ENCODE measurements at places on chromosomes 7 and 10.

DNA sequence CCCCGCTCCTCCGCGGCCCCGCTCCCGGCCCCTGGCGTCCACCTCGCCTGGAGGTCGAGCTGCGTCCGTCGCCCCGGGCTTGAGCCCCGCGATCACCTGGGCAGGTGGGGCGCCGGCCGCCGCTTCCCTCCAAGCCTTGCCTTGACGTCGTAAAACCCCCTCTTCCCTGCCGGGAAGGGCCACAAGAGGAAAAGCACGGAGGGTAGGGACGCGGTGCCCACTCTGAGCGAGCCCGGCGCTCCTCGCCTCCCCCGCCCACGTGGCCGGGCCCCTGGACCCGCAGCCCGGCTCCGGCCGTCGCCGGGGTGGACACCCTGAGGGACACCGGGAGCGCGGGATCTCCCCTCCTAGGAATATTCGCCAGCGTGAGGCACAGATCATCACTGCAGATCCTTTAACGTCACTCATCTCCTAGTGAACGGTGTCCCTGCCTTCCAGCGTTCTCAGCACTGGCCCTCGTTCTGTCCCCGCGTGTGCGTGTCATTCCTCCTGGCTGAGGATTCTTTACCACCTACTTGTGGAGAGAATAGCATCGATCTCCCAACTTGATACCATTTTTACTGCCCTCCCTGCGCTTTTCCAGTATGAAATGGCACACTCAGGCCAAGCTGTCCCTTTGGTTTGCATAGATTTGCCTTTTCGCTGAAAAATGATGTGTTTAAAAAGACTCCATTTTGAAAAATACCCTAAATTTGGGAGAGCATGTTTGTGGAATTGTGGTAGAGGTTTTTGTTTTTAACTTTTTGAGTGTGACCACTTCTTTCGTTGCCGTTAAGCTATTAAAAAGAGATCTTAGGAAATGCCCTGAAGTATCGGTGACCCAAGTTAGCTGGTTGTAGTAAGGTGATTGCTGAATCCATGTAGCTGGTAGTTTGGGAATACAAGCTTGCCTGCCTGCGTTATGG is 649 bp downstream of the ACTR3B start:
- DNase-seq: no peak

- no peak for DNase-seq
Observed at GRCh38 chr7:151570366-151570915, 50.7 kb upstream of the RHEB start.

- DNase-seq: no peak
Observed at GRCh38 chr10:111873041-111873440, 310.5 kb downstream of the GPAM start.

GRCh38 chr10:30227481-30227880 is 121.6 kb downstream of the MTPAP start:
- no peak for DNase-seq

DNA sequence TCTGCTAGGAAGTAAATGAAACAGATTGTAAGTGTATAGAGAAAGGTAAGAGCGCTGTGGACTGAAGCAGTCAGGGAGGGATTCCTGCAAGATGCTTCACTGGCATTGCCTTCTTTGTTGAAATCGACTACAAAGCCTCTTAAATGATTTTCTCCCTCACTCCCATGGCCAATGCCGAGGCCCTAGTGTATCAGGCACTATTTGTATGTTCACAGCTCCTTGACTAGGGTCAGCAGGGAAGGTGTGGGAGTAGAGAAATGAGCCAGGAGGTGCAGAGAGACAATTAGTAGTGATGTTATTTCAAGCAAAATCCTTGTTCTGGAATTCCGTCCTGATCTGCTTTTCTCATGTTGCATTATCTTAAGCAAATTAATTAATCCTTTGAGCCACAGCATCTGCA is 22.9 kb upstream of the DUSP5 start:
- no peak for DNase-seq

DNA sequence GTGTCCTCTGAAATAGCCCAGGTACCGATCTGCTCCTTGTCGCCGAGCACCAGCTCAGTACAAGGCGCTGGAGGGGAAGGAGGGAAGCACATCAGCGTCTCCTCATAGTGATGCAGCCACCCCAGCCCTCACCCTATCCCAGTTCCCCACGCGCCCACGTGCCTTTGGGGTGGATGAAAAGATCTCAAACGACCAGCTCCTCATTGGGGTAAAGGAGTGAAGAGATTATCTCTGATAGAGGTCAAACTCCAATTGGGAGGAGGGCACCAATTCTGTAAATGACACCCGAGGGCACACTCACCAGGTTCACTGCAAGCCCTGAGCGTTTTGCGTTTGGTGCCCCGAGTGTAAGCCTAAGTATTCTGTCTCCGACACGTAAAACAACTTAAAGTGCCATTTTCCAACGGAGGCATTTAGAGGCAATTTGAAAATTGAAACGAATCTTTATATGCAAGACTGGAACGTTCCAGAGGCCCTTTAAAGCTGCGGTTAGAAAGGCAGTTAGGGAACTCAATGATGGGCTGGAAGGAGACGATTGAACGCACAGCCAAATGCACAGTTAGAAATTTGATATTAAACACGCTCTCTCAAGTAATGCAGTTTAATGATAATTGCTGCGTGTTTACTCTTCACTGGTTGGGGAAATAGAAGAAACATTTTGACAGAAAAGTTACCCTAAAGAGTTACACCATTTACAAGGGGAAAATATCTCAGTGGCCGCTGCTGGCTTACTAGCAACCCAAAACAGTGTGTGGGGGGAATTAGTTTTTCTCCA is 8.9 kb upstream of the EMX2 start:
- no peak for DNase-seq

DNA sequence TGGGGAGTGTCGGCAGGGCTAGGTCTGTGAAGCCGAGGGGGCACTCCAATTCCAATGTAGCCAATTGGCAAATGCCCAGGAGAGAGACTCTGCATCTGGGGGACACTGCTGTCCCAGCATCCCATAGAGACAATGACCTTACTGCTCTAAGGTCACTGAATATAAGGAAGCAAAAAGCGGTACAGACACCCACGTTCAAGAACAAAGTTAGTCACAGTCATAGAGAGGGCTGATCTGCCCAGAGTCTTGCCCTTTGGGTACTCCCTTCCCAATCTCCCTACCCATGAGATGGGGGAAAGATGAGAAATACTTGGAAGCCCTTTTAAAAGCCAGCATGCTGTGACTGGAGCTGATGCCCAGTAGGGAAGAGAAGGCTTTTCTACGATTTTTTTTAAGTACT is 76.3 kb upstream of the GSDME start:
- no peak for DNase-seq

DNA sequence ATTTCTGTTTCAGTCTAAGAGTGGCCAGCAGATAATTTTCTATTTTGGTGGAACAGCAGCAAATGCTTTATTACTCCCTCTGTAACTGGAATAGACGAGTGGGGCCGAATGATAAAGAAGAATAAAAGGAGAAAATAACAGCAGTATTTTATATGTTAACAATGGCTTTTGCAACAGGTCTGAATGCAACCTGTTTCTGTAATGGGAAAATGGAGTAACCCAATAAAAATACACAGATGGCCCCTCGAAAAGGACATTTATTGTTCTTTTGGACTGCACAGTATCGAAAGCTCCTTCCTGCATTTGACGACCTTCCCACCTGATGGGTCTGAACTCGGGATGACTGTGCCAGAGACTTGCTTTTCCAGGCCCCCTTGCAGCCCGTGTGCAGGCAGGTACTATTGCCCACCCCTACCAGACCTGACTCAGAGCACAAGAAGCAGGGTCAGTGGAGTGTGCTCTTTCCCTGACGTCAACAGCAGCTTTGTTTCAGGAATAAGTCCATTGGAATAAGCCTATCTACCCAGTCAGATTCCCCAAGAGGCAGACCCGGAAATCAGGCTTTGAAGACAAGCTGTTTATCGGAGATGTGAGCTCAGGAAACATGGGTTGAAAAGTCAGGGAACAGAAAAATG is 306.5 kb upstream of the NEBL start:
- no peak for DNase-seq

- no peak for DNase-seq
Observed at GRCh38 chr10:88138319-88138848, 275.0 kb downstream of the PTEN start.

GRCh38 chr7:47407821-47408674 is 173.9 kb downstream of the TNS3 start:
- DNase-seq: no peak

DNA sequence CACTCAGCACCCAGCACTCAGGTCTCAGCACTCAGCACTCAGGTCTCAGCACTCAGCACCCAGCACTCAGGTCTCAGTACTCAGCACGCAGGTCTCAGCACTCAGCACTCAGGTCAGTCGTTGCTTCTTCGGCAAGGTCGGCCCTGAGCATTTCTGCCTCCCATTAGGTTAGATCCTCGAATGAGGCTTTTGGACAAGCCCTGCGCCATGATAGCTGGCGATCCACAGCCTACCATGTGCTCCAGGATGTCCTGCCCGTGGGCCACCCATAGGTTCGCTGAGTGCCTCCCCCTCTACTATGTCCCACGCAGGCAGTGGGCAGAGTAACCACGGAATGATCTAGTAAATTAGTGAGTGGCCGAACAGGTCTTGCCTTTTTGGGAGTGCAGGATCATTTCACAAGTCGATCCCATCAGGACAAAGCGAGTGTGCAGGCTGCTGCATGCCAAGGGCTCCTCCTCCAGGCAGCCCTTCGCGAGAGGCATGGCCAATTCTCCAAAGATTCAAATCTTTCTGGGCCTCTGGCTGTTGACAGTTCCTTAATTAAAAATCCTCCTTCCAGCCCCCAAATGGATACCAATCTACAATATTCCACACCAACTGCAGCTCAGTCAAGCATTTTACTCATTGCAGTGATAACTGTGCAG is 206.3 kb downstream of the ADARB2 start:
- DNase-seq: no peak

GRCh38 chr7:46175221-46175620 is 254.1 kb upstream of the IGFBP3 start:
- no peak for DNase-seq

- no peak for DNase-seq
Observed at GRCh38 chr7:30117896-30118295, 16.9 kb upstream of the MTURN start.

GRCh38 chr7:31318313-31318712 is 22.2 kb downstream of the NEUROD6 start:
- DNase-seq: no peak

DNA sequence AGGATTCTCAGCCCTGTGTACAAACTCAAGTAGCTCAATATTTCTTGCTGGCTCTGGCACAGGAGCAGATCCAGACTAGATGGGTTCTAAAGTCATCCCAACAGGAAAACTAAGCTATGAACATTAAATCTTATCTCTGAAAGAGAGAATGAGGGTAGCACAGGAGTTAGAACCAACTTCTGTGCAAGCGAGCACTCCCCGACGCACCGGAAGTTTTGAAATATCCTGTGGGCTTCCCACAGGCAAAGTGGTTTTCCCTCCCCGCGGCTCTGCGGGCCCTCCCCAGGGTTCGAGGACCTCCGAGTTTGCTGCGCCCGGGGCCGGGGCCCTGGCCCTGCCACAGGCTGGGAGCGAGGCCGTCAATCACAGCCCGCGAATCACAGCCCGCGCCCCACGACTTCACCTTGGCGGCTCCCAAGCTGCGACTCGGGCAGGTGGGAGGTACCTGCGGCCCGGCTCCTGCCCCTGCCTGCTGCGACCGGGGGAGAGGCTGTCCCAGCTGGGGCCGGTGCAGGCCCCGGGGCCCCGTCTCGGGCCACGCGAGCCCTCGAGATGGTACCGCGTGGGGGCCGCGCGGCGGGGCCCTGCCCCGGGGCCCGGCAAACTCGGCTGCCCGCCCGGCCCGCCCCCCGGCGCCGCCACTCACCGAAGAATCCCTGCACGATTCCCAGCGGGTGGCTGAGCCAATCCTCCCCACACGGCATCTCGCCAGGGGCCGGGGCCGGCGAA is 598 bp downstream of the MCMBP start:
- peak; percentile 35 for DNase-seq

DNA sequence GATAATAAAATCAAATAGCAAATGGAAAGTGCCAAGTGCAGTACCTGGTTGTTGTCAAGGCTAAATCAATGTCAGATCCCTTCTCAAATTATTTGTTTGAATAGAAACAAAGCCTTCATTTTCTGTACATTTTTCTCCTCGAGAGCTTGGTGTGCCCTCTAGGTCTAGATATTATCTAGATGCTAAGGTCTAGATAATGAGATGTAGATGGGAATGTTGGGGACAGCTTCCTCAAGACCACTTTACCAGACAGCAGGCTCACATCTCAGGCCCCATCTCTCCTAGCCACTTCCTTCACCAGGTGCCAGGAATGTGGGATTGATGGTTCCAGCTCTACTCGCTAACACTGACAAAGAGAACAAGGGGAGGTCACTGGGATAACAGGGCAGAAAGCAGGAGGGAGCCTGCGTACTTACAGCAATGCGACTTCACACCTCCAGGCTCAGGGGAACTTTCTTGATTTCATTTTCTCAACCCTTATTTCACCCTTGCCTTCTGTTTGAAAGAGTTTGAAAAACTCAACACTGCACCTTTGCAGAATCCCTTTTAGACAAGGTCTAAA is 451.4 kb upstream of the VSTM2A start:
- DNase-seq: no peak

- DNase-seq: no peak
Observed at GRCh38 chr7:117251687-117252086, 71.2 kb downstream of the WNT2 start.

GRCh38 chr10:66321723-66322665 is 603.8 kb upstream of the LRRTM3 start:
- DNase-seq: no peak

GRCh38 chr7:66804001-66804400 is 63.5 kb downstream of the RABGEF1 start:
- no peak for DNase-seq

GRCh38 chr7:30029696-30030095 is 1.5 kb downstream of the PLEKHA8 start:
- DNase-seq: no peak

GRCh38 chr10:43735907-43736306 is 87.2 kb upstream of the ZNF32 start:
- DNase-seq: no peak

DNA sequence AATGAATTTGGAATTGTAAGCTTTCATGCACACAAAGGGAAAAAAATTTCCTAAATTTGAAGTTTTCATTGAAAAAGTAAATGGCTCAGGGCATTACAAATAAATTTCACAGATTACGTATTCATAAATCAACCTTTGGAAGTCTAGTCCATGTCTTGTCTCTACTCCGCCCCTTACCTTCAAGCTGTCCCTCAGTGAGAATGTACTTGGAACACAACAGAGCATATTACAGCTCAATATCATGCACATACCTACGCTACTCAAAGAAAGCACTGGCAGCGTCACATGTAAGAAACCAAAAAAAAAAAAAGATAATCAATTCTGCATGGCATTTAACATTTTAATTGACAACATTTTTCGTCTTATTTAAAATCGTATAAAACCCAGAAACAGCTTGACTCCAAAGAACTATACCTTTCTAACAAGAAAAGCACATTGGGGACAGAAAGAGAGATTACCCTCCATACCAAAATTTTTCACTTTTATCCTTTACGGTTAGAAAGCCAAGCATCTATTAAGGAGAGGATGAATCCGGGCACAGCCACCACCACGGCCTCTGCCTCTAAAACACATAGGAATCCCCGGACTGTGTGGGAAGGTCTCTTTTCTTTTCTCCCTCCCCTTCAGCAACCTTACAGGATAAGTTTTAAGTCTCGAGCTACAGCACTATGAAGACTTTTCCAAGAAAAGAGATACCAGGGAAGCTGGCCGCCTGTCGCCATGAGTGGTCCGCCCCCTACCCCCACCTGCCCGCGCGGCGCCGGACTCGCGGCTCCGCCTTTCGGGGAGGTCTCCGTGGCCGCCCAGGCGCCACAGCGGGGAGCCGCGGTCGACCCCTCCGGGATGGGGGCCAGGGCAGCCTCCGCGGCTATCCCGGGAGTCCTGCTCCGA is 1.1 kb downstream of the JMJD1C start:
- DNase-seq: peak; percentile 3
